ENCODE measurements at places on chromosomes 3 and 15.

GRCh38 chr3:128064962-128065361 is 12.7 kb downstream of the SEC61A1 start:
- DNase-seq, result no peak

GRCh38 chr3:76487446-76487845 is 552.5 kb upstream of the ROBO2 start:
- no peak for DNase-seq

DNA sequence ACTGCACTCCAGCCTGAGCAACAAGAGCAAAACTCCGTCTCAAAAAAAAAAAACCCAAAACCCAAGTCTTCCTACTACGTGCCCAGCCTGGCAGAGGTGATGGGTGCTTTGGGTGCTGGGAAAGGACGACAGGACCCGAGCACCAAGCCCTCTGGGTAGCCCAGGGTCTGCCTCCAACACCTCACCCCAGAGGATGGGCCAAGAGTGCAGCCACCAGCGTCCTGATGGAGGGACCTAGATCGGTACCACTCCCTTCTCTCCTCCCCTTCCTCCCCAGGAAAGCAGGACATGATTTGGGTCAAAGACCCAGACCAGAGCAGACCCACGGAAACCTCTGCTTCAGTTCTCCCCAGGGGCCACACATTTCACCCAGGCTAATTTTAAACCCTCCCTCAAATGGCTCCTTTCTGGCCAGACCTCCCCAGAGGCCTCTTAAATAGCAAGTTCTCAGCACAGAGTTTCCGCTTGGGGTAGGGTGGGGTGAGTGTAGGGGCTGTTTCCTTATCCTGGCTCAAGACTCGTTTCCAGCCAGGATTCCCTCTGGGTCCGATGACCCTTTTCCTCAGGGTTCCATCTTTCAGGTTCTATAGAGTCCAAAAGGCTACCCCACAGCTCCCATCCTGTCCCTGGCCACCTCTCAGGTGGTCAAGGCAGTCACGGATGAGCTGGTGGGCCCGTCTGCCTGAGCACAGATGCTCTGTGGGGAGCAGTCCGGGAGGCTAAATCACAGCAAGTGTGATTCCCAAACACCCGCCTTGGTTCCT is 20.5 kb downstream of the RBPMS2 start:
- DNase-seq, result no peak

- peak; percentile 95 for DNase-seq
These were observed 2.2 kb upstream of the CCR5 start for GRCh38 chr3:46368569-46368968.

DNA sequence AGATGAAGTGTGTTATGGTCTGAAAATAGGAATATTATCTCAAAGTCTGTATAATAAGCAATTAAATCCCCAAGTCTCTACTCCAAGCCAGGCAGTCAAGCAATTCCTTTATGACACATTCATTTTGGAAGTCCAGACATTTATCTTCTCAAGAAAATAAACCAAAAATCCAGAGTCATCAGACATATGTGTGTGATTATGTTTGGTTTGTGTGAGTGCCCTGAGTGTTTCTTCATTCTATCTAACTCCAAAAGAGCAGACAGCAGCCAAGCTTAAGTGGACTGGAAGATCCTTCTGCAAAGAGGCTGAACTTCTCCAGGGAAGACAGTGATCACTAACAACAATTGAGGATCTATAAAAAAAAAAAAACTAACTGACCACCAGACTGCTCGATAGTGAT is 239.8 kb downstream of the STAG1 start:
- no peak for DNase-seq

DNA sequence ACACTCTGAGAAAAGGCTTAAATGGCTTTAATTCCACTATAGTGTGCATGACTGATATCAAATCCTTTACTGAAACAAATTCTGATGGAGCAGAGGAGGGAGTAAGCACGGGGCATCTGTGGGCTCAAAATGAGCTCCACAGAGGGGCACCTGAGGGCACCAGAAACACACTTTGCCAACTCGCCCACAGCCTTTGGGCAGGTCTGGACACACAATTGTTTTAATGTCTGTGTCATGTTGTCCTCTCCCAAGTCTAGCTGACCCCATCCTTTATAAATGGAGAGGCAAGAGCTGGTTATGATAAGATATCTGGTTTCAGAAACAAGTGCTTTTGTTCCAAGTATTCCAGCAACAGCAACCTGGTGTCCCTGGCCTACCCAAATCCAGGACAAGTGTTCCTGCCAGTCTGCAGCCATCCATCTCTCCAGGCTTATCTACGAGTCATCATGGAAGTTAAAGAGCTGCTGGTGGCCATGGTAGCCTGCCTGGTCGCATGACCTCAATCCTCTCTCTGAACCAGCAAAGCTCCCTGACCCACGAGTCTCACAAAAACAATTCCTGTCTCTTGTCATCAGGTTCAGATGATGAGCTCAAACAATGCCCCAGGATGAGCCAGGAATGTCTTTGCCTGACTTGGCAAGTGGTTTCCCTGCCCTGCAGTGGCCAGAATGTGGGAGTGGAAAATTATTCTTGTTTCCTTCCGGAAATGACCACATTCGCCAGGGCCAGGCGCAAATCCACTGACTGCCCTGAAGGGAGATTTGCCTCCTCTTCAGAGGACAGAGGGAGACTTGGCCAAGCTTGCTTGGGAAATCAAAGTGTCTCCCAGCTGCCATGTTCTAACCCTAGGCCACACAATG is 64.4 kb upstream of the TPM1 start:
- DNase-seq, result no peak
